Stimulated activated CD4-positive, alpha-beta T cell treated with anti-CD3 and anti-CD28 coated beads, Interleukin-1b, Interleukin-23, amount 100 ng/mL, for 4 hours (primary cell): ENCODE measurements at places on chromosomes 5 and 9.

DNA sequence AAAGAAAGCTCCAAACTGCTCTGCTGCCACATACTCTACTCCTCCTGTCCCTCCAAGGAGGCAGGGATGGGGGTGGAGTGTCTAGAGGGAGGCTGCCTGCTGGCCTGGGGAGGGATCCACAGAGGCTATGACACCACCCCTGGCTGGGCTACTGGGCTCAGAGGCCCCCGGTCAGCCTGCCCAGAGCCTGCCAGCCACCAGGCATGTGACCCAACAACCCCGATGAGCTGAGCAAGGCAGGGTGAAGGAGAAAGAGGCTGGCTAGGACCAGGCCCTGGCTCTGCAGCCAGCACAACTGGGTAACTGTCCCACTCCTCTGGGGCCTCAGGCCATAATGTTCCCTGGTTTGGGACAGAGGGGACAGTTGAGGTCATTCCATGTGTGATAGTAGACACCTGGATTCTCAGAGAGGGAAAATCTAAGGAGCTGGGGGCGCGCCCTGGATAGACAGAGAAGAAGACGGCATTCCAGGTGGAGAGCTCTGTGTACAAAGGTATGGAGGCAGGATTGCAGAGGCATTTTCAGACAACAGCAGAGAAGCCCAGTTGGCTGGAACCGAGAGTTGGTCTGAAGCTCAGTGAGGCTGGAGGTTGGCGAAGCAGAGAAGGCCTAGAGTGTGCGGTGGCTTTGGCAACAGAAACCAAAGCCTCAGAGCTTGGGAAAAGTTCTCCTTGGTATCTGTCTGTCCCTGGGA, 33.8 kb upstream of the IL17B start:
- DNase-seq = no peak

- DNase-seq = no peak
Observed at GRCh38 chr9:109499631-109500410, 1.7 kb upstream of the PTPN3 start.

- DNase-seq = no peak
Observed at GRCh38 chr5:109141222-109142200, 268.3 kb downstream of the PJA2 start.

DNA sequence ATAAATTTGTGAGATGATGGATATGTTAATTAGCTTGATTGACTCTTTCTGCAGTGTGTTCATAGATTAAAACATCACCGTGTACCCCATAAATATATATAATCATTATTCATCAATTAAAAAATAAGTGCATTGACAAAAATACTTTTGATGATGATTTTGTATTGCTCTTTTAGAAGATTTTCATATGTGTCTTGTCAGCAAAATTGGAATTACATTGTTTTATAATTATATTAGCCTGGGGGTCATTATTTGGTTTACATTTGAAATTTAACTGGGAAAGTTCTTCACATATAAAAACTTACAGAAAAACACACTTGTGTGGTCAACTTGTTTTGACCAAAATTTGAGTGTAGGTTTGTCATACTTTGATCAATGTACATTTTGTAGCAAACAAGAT, 614.6 kb upstream of the ITGA1 start:
- no peak for DNase-seq

DNA sequence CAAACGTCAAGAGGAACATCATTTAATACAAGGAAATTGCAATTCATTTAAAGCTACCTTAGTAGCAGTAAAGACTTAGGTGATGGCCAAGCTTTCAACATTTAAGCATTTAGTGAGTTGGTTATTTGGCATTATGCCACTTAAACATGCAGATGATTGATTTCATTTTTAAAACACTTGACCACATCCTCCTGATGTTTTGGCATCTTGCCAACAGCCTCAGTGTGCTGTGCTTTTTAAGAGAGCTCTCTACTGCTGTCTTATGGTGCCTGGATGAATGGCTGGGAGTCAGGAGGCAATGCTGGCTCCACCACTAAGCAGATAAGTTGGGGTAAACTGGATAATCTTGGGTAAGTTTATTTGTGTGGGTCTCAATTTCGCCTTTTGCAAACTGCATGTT, 364.5 kb downstream of the MAN2A1 start:
- peak; percentile 11 for DNase-seq

- DNase-seq = no peak
Observed at GRCh38 chr9:116219686-116220085, 66.1 kb downstream of the PAPPA start.

- no peak for DNase-seq
Observed at GRCh38 chr9:35871545-35871944, 1.3 kb upstream of the OR13J1 start.

- no peak for DNase-seq
Observed at GRCh38 chr5:149358294-149358651, 427 bp downstream of the PCYOX1L start.

DNA sequence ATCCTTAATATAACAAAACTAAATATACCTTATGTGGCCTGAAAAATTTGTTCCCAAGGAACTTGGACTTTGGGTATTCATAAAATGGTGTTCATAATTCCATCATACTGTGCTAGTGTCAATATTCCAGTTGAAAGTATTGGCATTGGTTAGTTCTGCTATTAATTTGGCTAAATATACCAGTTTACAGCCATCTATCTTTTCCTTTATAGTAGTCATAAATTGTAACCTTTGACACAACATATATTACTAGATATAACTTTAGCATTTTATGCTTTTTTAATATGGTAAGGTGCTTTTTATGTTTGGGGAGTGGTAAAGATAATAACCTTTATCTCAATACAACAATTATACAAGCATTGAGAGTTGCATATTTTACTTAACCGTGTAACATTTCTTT, 23.7 kb downstream of the SPATA31D1 start:
- DNase-seq = no peak

- DNase-seq = no peak
Observed at GRCh38 chr9:101028346-101029314, at the start of gene PLPPR1. Gene PLPPR1, plus strand, starts transcription at chr9:101028727.

GRCh38 chr5:161547738-161548486, 1.4 kb upstream of the GABRB2 start:
- DNase-seq = no peak

DNA sequence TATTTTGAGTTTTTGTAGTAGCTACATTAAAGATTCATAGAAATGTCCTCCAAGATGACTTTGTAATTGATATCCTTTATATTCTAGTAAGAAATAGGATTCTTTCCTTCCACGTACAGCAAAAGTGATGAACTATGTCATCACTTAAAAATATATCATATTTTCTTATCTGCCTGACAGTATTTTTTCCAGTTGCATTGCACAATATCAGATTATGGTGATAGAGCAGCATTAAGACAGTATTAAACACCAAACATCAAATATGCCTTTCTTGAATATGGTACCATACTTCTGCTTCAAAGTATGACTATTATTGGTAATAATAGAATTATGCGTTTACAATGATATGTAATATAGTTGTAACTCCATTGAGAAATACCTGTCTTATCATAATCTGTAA, 919.8 kb upstream of the EDIL3 start:
- no peak for DNase-seq

- no peak for DNase-seq
Observed at GRCh38 chr5:129670957-129671500, 76.9 kb upstream of the MINAR2 start.

GRCh38 chr9:125755340-125755739, 8.2 kb downstream of the PBX3 start:
- DNase-seq = no peak

DNA sequence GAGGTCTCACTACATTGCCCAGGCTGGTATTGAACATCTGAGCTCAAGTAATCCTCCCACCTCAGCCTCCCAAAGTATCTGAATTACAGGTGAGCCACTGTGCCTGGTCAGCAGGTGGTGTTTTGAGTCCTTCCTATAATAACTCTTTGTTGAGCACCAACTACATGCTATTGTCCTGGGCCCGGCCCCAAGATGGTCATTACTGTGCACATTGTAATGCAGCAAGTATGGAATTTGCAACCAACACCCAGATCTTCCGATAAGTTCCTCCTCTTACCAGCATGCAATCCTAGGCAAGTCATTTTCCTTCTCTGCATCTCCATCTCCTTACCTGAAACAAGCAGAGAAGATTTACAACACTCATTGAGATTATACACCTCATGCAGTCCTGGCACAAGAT, 510.3 kb upstream of the KLF4 start:
- DNase-seq = no peak

DNA sequence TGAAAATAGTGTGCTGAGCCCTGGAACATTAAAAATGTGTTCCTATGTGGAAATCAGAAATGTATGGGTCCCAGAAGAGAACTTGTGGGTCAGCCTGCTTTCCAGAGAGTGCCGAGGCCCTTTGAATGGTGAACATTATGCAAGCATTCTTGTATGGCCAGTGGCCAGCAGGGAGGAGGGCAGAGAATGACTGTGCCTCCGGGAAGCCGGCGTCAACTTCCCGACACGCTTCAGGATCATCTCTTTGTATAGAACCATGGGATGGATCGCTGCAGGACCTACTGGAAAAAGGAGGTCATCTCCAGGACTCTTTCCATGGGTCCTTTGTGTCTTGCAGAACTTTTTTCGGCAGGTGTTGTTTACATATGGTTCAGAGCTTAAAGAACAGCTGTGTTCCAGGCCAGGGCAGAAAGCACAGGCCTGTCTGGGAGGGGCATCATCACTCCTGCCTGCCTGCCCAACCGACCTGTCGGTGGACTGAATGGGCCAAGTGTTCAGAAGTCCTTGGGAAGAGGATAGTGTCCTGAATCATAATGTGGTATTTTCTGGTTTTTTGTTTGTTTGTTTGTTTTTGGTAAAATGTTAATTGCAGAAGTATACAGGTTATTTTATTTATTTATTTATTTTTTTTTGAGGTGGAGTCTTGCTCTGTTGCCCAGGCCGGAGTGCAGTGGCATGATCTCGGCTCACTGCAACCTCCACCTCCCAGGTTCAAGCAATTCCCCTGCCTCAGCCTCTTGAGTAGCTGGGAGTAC, 9.0 kb downstream of the PRRC2B start:
- no peak for DNase-seq

DNA sequence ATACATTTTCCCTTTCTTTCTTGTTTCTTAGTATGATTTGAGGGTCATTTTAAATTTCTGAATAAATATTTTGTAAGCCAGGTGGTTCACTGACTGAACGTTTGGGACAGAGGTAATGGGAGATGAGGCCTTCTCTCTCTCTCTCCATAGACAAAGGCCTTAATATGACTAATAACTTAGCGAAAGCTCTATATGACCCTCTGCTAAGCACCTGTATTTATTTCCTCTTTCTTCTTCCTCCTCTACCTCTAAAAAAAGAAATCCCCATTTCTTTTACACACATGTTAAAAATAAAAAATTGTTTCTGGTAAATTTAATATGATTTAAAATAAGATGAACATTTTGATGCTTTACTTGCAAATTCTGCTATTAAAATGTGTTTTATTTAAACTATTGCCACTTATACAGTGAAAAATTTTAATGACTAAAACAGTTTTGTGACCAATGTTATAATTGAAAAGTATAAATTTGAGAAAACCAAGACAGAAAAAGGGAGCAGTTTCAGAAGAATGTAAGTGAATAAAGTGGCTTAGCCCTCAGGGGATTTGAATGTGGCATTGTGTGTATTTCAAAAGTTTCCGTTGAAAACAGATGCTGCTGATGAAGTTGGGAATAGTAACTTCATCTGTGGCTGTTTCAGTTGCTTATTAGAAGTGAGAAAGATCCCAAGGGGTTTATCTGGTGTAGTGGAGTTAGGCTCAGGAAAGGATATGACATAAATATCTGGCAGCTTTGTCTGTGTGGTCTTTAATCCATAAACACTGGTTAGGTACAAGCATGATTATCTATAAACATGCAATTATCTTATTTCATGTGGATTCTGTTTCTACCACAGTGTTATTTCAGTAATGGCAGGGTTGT, 128.6 kb upstream of the GRHPR start:
- no peak for DNase-seq

DNA sequence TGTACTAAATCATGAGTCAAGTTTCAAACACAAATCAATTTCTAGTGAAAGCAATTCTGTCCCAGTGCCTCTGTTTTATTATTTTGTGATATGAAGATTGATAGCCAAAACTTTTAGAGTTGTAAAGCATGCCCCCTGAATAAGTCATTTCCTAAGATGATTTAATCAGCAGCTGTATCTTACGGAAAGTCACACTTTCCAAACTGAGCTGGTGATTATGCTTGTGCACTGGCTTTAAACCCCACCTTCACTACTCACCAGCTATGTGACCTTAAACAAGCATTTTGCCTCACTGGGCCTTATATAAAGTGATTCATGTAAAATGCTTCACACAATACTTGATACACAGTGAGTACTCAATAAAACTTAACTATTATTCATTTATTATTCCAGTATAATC, 78.1 kb downstream of the EDIL3 start:
- no peak for DNase-seq

GRCh38 chr5:142120247-142120935, 11.8 kb downstream of the NDFIP1 start:
- no peak for DNase-seq

DNA sequence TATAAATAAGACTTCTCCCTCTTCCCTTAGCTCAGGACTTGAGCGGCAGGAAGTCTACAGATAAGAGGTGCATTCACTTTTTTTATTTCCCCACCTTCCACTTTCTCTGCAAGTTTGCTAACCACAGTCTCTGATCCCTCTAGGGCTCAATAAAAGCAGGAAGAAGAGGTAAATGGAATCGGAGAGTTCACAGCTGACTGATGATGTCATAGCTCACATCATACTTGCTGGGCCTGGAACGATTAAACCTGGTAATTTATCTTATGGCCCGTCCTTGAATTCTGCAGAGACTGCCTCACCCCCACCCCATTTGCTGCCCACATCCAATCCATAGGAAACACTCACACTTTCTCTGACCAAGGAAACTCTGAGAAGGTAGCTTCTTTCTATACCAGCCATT, 62.9 kb downstream of the DRD1 start:
- no peak for DNase-seq

DNA sequence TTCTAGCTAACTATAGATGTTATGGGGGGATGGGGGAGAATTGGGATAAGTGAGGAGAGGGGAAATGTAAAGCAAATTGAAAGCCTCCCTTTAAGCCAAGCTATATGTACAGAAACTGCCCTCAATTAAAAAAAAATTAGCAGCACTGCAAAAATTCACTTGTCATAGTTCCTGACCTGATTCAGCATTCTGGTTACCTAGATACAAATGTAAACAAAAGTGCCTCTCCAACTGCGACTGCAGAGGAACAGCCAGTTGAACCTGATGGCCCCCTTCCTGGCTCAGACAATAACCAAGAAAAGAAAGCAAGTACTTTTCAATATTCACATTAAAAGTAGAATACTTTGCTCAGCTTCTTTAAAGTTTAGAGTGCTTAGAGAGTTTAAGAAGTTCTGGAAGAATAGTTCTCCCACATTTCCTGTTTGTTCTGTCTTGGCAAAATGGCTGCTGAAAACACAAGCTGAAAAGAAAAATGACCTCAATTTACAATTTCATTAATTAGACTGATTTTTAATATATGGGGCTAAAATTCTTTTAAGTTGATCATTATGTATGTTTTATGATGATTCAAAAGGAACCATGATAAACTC, 1.5 kb downstream of the FAM81B start:
- DNase-seq = no peak

GRCh38 chr9:114590328-114590727, 2.8 kb downstream of the ATP6V1G1 start:
- DNase-seq = no peak

- no peak for DNase-seq
Observed at GRCh38 chr9:99222416-99223270, 561 bp downstream of the SEC61B start.
